Spinal cord (tissue), 10 donors: ENCODE measurements at places on chromosomes 11 and 22. TPM values are rescaled to one million over a fixed set of nuclear protein-coding genes. Genes with fewer than 3 reads are reported as not detected.

Gene BEST1
- 10.2 TPM for total RNA-seq

Gene SCGB2A2
- total RNA-seq, result not detected

Gene OR10A2
- not detected for total RNA-seq

Gene CDC45
- total RNA-seq, result 4.0 TPM

Gene TMEM191B
- 3.8 TPM for total RNA-seq

Gene PGA3
- total RNA-seq, result 0.59 TPM

Gene RIC8A
- total RNA-seq, result 93.1 TPM

Gene OR51I1
- total RNA-seq, result 0.28 TPM

Gene CASP1
- 11.3 TPM for total RNA-seq

Gene SVIP
- 20.1 TPM for total RNA-seq

Gene KCNQ1
- total RNA-seq, result 0.83 TPM

Gene KRTAP5-9
- total RNA-seq, result not detected

Gene GNG3
- 25.6 TPM for total RNA-seq

Gene RFPL1
- not detected for total RNA-seq

Gene LUZP2
- total RNA-seq, result 118 TPM

Gene CHRNA10
- 0.40 TPM for total RNA-seq

Gene TMEM184B
- 17.6 TPM for total RNA-seq

Gene MYOD1
- total RNA-seq, result not detected

Gene GP1BB
- 14.4 TPM for total RNA-seq

Gene CTSF
- 102 TPM for total RNA-seq

Gene MSANTD4
- 46.5 TPM for total RNA-seq

Gene TBX10
- total RNA-seq, result not detected

Gene CFAP300
- total RNA-seq, result 6.5 TPM

Gene FAM111B
- 10.5 TPM for total RNA-seq
